ENCODE measurements at places on chromosomes 11 and 22. TPM values are rescaled to one million over a fixed set of nuclear protein-coding genes. Genes with fewer than 3 reads are reported as not detected.

GRCh38 chr11:56700914-56701485 lies 2.1 kb downstream of the OR9G1 start:
- no peaks in the 10 kb centered on the region for H3K27me3 ChIP-seq
- H3K36me3 ChIP-seq = no peaks in the 10 kb centered on the region
- H3K4me1 ChIP-seq = no peaks in the 10 kb centered on the region
- no peak for DNase-seq
- H3K27ac ChIP-seq = no peak overlapping the region
- H3K4me3 ChIP-seq = no peak overlapping the region

- H3K27me3 ChIP-seq = no peaks in the 10 kb centered on the region
- no peaks in the 10 kb centered on the region for H3K36me3 ChIP-seq
- H3K27ac ChIP-seq = no peak overlapping the region
Observed at GRCh38 chr11:106998116-106998915, 20.0 kb downstream of the GUCY1A2 start.

- H3K4me1 ChIP-seq = peaks cover 16% of the 10 kb centered on the region
- no peak for DNase-seq
- peak overlapping the region; percentile 73 for H3K27ac ChIP-seq
- no peaks in the 10 kb centered on the region for H3K27me3 ChIP-seq
- H3K4me3 ChIP-seq = no peak overlapping the region
Observed at GRCh38 chr22:30196141-30196879, 50.2 kb downstream of the LIF start.

- H3K36me3 ChIP-seq = no peaks in the 10 kb centered on the region
- no peak overlapping the region for H3K27ac ChIP-seq
- DNase-seq = no peak
- no peaks in the 10 kb centered on the region for H3K27me3 ChIP-seq
- H3K4me3 ChIP-seq = no peak overlapping the region
Observed at GRCh38 chr11:93444617-93445073, 98.5 kb downstream of the SMCO4 start.

GRCh38 chr11:10450462-10451425 lies 4.3 kb upstream of the AMPD3 start:
- no peak overlapping the region for H3K27ac ChIP-seq
- peaks cover 16% of the 10 kb centered on the region for H3K4me1 ChIP-seq
- peak overlapping the region; percentile 41 for H3K4me3 ChIP-seq
- H3K27me3 ChIP-seq = peaks cover 19% of the 10 kb centered on the region
- peak; percentile 65 for DNase-seq

DNA sequence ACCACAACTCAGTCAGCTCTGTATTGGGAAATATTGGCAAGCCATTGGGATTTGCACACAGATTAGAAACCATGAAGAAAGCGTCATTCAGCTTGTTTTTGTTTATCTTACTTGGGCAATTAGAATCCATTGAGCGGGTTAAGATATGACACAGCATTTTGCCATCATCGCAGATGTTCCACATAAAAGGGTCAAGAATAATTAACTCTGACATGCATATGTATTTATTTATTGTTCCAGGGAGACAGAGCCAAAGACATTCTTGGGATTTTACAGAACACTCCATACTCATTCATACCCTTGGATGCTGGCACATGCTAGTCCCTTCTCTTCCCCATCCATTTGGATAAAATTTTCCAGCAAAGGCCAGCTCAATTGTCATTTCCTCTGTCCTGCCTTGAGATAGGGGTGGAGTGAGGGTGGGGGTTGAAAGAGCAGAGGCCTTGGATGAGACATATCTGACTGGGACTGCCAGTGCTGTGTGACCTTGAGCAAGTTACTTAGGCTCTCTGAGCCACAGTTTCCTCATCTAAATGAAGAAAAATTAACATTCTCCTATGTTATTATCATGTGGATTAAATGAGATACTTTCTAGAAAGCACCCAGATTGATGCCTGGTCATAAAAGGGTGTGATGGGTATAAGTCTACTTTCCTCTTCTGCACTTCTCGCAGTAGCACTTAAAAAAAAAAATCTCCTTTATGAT lies 179.7 kb downstream of the RRAS2 start:
- H3K4me3 ChIP-seq = no peak overlapping the region
- no peaks in the 10 kb centered on the region for H3K36me3 ChIP-seq
- no peak for DNase-seq
- H3K4me1 ChIP-seq = no peaks in the 10 kb centered on the region
- no peaks in the 10 kb centered on the region for H3K27me3 ChIP-seq
- H3K27ac ChIP-seq = no peak overlapping the region

The FOSL1 gene
- total RNA-seq = 0.14 TPM
